ENCODE measurements at places on chromosomes 2 and 18.

DNA sequence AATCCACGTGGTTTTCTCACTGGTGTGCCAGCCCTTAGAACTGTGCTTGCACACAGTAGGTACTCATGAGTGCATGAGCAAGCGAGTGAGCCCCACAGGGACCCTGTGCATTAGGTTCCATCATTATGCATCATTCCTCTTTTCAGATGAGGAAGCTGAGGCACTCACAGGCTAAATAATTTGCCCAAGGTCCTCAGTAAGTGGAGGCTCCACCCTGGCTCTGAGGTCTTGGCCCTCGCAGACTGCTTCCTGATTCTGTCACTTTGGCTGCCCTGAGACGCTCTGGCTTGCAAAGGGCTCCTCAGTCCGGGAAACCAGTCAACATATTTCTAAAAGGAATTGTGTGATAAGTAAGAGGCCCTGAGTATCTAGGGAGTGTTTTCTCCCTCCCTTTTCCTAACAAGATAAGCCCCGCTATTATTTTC, 71.7 kb downstream of the IL1R2 start:
- peak overlapping the region; percentile 89 for H3K27ac ChIP-seq
- peak; percentile 68 for DNase-seq
- H3K4me3 ChIP-seq: no peak overlapping the region
- H3K36me3 ChIP-seq: no peaks in the 10 kb centered on the region
- H3K4me1 ChIP-seq: peaks cover 78% of the 10 kb centered on the region

DNA sequence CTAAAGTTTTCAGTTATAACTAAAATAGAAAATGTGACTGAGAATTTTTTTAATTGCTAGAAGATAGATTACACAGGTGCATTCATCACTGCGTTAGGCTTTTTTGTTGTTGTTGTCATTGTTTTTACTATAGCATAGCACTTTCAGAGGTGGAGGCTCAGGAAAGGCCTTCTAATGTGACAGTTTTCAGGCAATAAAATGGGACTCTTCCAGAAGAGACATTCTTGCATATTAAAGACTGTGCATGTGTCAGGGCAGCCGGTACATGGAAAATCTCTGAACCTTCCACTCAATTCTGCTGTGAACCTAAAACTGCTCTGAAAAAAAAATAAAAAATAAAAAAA, 175.2 kb downstream of the METTL4 start:
- DNase-seq: no peak
- H3K4me3 ChIP-seq: no peak overlapping the region
- H3K4me1 ChIP-seq: no peaks in the 10 kb centered on the region
- no peak overlapping the region for H3K27ac ChIP-seq
- H3K27me3 ChIP-seq: no peaks in the 10 kb centered on the region
- no peaks in the 10 kb centered on the region for H3K36me3 ChIP-seq

- H3K36me3 ChIP-seq: no peaks in the 10 kb centered on the region
- no peak overlapping the region for H3K27ac ChIP-seq
- H3K4me1 ChIP-seq: no peaks in the 10 kb centered on the region
- DNase-seq: no peak
- no peak overlapping the region for H3K4me3 ChIP-seq
These were observed 76.5 kb upstream of the RAB6C start for GRCh38 chr2:129902731-129903585.

- peaks cover 30% of the 10 kb centered on the region for H3K4me1 ChIP-seq
- DNase-seq: no peak
- H3K27me3 ChIP-seq: no peaks in the 10 kb centered on the region
- no peak overlapping the region for H3K27ac ChIP-seq
- H3K36me3 ChIP-seq: no peaks in the 10 kb centered on the region
These were observed 136.2 kb downstream of the TMEM247 start for GRCh38 chr2:46615555-46615954.

- no peak overlapping the region for H3K4me3 ChIP-seq
- no peaks in the 10 kb centered on the region for H3K4me1 ChIP-seq
- H3K27ac ChIP-seq: no peak overlapping the region
- no peaks in the 10 kb centered on the region for H3K36me3 ChIP-seq
- no peaks in the 10 kb centered on the region for H3K27me3 ChIP-seq
These were observed 35.1 kb upstream of the KYNU start for GRCh38 chr2:142842369-142842768.

GRCh38 chr2:229210641-229211040, 60.4 kb downstream of the PID1 start:
- no peak overlapping the region for H3K4me3 ChIP-seq
- H3K36me3 ChIP-seq: no peaks in the 10 kb centered on the region
- H3K27me3 ChIP-seq: no peaks in the 10 kb centered on the region
- no peak overlapping the region for H3K27ac ChIP-seq
- H3K4me1 ChIP-seq: no peaks in the 10 kb centered on the region

GRCh38 chr2:196365145-196365544, 193.8 kb upstream of the STK17B start:
- H3K4me3 ChIP-seq: no peak overlapping the region
- H3K4me1 ChIP-seq: peaks cover 7% of the 10 kb centered on the region
- no peaks in the 10 kb centered on the region for H3K36me3 ChIP-seq
- no peak for DNase-seq

DNA sequence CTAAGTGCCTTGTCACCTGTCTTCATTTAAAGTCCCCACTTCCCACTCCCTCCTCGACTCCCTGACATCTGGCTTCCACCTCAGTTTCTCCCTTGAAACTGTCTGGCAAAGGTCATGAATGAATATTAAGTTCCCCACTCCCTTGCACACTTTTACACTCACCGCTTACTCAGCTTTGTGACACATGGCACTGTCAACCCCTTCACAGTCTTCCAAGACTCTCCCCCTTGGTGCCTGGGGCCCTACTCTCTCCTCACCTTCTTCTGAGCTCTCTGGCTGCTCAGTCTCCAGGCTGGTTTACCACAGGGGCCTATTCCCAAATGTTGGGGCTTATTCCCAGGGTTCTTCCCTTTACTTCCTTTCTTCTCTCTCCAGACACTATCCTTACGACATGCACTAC, 17.9 kb upstream of the PTPN4 start:
- no peaks in the 10 kb centered on the region for H3K27me3 ChIP-seq
- no peak for DNase-seq
- H3K4me3 ChIP-seq: no peak overlapping the region
- H3K4me1 ChIP-seq: no peaks in the 10 kb centered on the region
- no peaks in the 10 kb centered on the region for H3K36me3 ChIP-seq

DNA sequence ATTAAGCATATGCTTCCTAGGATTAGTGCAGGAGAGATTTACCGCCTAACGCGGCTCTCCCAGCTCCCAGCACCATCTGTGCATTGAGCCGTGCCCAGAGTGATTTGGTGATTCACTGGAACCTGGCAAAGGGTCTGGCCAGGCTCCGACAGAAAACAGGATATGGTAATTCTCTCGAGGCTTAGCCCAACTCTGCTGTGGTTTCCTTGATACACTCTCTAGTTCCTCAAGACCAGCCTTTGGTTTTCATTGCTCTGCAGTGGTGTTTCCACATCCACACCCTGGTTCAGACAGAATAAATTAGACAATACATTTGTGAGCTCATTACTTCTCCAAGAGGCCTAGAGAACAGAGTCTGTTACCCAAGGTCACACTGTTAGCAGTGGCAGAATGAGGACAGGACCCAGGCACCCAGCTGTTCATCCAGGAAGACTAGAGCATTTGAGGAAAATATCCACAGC, 23.0 kb upstream of the SMAD2 start:
- H3K27ac ChIP-seq: no peak overlapping the region
- H3K36me3 ChIP-seq: no peaks in the 10 kb centered on the region
- H3K27me3 ChIP-seq: no peaks in the 10 kb centered on the region
- H3K4me3 ChIP-seq: no peak overlapping the region
- no peak for DNase-seq

DNA sequence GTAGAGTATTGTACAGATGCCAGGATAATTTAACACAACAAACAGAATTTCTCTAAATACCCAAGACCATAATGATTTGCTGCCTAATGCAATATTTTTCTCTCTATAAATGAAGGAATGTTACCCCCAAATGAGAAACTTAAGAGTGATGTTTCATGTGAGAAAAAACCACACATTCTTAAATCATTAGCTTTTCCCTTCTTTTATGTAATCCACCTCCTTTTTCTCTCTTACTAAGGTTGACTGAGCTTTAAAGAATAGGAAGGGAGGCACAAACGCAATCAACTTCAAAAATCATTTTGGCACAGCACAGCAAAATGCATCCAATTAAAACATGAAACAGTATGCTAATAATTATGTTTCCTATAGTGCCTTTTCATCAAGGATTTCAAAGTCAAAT, 698.1 kb upstream of the CDH2 start:
- no peaks in the 10 kb centered on the region for H3K4me1 ChIP-seq
- DNase-seq: no peak
- no peak overlapping the region for H3K4me3 ChIP-seq
- no peaks in the 10 kb centered on the region for H3K36me3 ChIP-seq
- no peaks in the 10 kb centered on the region for H3K27me3 ChIP-seq

- peak overlapping the region; percentile 49 for H3K4me3 ChIP-seq
- DNase-seq: no peak
- peaks cover 15% of the 10 kb centered on the region for H3K4me1 ChIP-seq
- peak overlapping the region; percentile 82 for H3K27ac ChIP-seq
- H3K27me3 ChIP-seq: no peaks in the 10 kb centered on the region
These were observed 790 bp downstream of the TMEM185B start for GRCh38 chr2:120222186-120223033.

DNA sequence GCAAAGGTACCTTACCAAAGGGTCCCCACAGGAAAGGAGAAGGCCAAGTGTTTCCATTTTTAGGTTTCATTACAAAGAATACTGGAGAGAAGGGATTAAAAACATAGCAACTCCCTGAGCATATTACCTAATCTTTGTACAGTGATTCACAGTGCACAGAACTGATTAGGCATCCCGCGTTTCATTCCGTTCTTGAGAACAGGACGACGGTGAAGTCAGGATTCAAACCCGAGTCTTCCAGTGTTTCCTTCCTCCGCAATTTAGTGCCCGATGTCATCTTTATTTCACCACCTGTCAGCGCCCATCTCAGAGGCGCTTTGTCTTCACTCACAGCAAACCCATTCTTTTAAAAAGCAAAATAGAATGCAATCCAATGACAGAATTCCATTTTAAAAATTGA, 488.5 kb downstream of the EIPR1 start:
- DNase-seq: no peak
- H3K36me3 ChIP-seq: no peaks in the 10 kb centered on the region
- H3K4me1 ChIP-seq: no peaks in the 10 kb centered on the region
- H3K27ac ChIP-seq: no peak overlapping the region
- H3K4me3 ChIP-seq: no peak overlapping the region
- H3K27me3 ChIP-seq: peaks cover 7% of the 10 kb centered on the region

- no peaks in the 10 kb centered on the region for H3K36me3 ChIP-seq
- H3K4me1 ChIP-seq: no peaks in the 10 kb centered on the region
- H3K4me3 ChIP-seq: no peak overlapping the region
- H3K27me3 ChIP-seq: no peaks in the 10 kb centered on the region
- DNase-seq: peak; percentile 0
- H3K27ac ChIP-seq: no peak overlapping the region
These were observed 40.5 kb upstream of the HS6ST1 start for GRCh38 chr2:128358941-128359731.

- peaks cover 6% of the 10 kb centered on the region for H3K27me3 ChIP-seq
- no peak for DNase-seq
- no peak overlapping the region for H3K4me3 ChIP-seq
- peaks cover 6% of the 10 kb centered on the region for H3K4me1 ChIP-seq
- H3K27ac ChIP-seq: no peak overlapping the region
These were observed 162.7 kb downstream of the KLHL29 start for GRCh38 chr2:23547725-23548124.

DNA sequence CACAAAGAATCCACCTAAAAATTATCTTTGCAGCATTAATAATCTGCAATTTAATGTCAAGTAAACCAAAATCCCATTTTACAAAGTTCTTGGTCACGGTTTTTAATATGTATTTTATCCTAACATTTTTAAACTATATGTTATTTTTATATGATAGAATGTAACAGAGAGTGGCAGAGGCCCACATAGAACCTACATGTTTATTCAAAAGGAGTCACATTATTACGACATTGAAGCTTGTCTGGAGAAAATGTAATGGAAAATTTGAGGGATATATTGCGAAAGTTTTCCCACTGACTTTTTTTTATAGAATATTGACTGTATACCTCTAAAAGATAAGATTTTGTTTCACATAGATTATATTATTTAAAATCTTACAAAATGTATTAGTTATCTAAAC, 89.7 kb upstream of the COL3A1 start:
- H3K27me3 ChIP-seq: no peaks in the 10 kb centered on the region
- no peaks in the 10 kb centered on the region for H3K36me3 ChIP-seq
- peaks cover 4% of the 10 kb centered on the region for H3K4me1 ChIP-seq
- H3K4me3 ChIP-seq: no peak overlapping the region
- DNase-seq: no peak

- DNase-seq: no peak
- no peak overlapping the region for H3K27ac ChIP-seq
- H3K4me3 ChIP-seq: no peak overlapping the region
- no peaks in the 10 kb centered on the region for H3K36me3 ChIP-seq
- no peaks in the 10 kb centered on the region for H3K4me1 ChIP-seq
These were observed 40.7 kb downstream of the MC4R start for GRCh38 chr18:60331890-60332289.

DNA sequence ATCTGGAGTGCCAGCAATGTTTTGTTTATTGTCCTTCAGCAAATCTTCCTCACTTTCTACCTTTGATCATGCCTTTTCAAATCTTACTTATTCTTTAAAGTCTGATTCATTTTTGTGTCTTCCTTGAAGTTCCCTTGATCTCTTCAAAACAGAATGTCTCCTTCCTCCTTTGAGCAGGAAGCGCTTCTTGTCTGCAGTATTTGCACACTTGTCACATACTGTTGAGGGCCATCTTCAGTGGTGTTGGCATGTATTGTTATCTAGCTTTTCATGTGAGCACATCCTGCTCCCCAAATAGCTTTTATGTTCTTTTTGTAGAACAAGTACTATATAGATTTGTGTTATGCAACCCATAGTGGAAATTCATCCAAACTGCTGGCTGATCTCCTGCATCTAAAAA, 5.9 kb upstream of the CERS6 start:
- no peaks in the 10 kb centered on the region for H3K36me3 ChIP-seq
- H3K4me1 ChIP-seq: no peaks in the 10 kb centered on the region
- no peaks in the 10 kb centered on the region for H3K27me3 ChIP-seq
- DNase-seq: no peak
- H3K4me3 ChIP-seq: no peak overlapping the region

DNA sequence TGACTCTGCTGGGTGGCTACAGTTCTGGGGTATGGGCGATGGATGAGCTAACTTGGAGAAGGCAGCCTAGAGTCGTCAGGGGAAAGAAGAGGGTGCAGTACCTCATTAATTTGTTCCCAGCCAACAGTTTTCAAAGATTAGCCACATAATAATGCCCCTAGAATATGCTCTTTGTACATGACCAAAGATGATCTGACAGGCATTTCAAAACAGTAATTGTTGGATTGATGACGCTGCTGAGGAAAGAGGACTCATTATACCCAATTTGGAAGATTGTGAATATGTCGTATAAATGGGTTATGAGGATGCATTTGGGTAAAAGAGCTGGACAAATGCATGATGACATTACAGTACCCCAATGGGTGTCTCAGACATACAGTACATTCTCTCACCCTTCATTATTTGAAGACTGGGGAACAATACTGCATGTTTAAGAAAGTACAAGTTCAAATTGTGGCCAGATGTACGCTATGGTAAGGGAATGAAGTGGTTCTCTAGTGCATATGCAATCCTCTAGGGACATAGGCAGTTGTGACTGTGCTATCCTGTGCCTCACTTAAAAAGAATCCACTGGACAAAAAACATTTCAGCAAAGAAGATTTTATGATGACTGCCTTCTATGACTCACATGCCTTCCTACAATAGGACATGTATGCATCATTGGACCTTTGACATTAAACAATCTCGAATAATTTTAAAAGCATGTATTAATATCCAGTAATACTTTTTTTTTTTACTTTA, 233.2 kb downstream of the CNTNAP5 start:
- no peaks in the 10 kb centered on the region for H3K36me3 ChIP-seq
- no peaks in the 10 kb centered on the region for H3K4me1 ChIP-seq
- no peak overlapping the region for H3K27ac ChIP-seq
- no peaks in the 10 kb centered on the region for H3K27me3 ChIP-seq
- no peak overlapping the region for H3K4me3 ChIP-seq
- DNase-seq: no peak

Measured in heart right ventricle (tissue), 16 donors.